ENCODE measurements at places on chromosomes 2 and 18.

DNA sequence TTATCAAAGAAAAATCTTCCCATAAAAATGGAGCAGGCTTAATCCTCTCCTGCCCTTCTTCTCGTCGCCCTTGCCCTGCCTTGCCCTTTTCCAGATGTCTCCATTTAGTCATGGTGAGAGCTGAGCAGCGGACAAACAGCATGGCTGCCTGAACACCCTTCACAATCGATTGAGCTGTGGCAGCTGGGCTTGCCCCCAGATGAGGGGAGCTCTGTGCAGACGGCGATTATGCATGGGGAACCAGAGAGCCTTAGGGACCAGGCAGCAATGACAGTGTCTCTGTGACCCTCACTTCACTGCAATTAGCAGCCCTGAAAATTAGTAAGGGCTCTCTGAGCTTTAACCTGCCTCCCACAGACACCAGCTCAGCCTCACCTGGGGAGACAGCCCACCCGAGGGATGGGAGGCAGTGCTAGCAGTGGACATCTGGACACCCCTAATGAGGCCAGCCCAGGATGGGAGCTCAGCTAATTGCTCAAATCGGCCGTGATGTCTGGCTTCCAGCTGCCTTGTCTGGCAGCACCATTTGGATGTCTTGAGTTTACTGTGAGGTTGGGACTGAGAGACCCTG is 365.7 kb downstream of the TNS1 start:
- DNase-seq, result no peak

GRCh38 chr2:216216951-216217903 is 108.1 kb downstream of the XRCC5 start:
- DNase-seq, result no peak

- no peak for DNase-seq
Observed at GRCh38 chr2:237708065-237708398, 80.6 kb downstream of the LRRFIP1 start.

DNA sequence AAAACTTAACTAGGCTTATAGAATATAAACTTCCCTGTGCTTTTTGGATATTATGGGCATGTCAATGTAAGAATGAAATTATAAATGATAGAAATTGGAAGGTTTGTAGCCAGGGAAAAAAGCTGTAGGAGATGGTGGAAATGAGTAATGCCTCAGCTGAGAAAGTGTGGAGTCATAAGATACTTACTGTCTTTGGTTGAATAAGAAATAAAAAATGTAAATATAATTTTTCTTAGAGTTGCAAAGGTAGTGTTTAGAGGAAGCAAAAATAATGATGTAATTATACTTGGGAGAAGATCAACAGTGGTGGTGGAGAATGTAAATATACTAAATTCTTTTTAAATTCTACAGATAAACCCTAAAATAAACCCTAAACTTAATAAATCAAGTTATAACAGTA is 26.2 kb upstream of the RND3 start:
- no peak for DNase-seq
